Foreskin fibroblast (primary cell): ENCODE measurements at places on chromosomes 16 and 17.

DNA sequence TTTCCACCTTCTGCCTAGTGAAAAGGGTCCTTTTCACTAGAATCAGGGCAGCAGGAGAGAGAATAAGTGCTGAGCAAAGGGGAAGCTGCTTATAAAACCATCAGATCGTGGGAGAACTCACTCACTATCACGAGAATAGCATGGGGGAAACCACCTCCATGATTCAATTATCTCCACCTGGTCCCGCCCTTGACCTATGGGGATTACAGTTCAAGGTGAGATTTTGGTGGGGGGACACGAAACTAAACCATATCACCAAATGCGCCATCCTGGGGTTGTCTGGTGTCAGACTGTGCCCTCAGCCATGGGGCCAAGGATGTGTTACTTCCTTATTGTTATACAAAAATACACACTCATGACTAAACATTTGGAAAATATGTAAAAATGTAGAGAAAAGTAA is 10.4 kb upstream of the KATNB1 start:
- no peak for DNase-seq

DNA sequence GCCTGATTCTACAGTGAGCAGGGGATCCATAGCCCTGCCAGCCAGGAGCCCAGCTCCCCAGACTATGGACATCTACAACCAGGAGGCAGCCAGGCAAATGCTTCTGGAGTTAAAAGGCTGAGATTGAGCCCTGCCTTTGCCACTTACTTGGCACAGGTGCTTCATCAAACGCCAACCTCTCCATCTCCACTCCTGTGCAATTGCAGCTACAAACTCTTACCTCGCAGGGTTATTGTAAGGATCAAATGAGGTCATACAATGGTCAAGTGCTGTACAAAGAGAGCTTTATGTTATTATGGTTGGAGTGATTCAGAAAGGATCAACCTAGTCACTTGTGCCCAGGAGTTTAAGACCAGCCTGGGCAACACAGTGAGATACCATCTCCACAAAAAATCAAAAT is 9.8 kb upstream of the MYO18A start:
- DNase-seq, result no peak

DNA sequence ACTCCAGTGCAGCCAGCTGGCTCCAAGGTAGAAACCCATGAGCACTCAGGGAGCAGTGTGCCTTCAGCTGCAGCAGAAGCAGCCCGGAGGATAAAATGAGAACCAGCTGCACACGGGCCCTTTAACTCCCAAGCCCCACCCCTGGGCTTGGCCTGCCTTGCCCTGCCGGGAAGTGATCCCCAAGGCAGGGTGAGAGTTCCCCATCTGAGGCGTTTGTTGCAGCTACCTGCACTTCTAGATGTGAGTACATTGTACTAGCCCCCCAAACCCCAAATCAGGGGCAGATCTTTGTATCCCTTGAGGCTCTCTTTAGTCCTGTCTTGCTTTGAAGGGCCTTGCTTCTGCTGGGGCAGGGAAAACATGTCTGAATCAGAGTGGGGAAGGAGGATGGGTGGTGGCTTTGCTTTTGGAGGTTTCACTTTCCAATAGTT is at the start of gene MVP:
MVP (plus strand) TSS at position 192 of the 431 bp plus-strand sequence. CDS start 10,088 bp downstream, outside the sequence.
- peak; percentile 92 for DNase-seq

DNA sequence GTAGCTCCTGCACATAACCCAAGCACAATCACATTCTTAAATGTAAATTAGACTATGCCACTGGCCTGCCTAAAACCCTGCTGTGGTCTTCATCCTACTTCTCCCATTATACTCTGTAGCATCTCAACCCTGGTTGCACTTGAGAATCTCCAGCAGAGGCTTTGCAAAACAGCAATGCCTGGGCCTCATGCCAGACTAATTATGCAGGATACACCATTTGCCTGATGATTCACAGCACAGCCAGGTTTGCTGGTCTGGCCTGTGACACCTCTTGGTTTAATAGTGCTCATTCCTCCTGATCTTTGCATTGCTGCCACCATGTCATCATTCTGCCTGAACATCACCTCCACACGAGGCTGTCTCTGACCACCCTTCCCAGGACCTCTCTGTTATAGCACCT is 491.9 kb upstream of the TOM1L1 start:
- DNase-seq, result no peak
